ENCODE measurements at places on chromosomes 5 and 9. TPM values are rescaled to one million over a fixed set of nuclear protein-coding genes. Genes with fewer than 3 reads are reported as not detected.

Gene GAS1
- 81.6 TPM for total RNA-seq

DNA sequence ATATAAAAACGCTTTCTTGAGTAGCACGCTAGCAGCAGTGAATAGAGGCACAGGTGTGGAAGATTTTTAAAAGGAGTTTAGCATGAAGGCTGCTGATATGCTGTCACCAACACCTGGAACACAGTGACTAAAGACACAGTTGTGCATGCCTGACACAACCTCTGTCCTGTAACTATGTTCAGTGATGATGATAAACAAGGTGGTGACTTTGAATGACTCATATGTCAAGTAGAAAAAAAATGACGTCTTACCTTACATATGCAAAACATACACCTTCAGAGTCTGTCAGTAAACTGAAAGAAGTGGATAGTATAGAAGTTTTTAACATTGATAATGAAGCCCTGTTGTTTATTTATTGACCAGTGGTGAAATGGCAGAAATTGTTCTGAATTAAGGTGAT, 66.2 kb upstream of the ADCY2 start:
- no peak overlapping the region for H3K4me3 ChIP-seq
- H3K27ac ChIP-seq = no peak overlapping the region

DNA sequence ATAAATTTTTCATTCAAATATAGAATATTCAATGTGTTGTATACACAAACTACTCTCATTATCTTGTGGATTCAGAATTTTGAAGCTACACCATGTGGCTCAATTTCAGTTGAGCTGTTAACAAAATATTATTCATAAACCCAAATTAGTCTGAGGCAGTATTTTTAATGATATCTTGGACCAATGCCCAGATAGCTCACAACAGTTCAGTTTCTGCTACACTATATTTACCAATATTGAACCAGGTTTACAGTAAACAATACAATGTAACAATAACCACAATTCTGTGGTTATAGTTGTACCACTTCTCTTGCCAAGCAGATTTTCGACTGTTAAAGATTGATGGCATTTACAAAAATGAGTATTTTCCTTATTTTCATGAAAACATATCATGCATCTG, 99.9 kb downstream of the SSBP2 start:
- H3K27me3 ChIP-seq = no peaks in the 10 kb centered on the region
- H3K36me3 ChIP-seq = no peaks in the 10 kb centered on the region
- DNase-seq = no peak
- H3K4me3 ChIP-seq = no peak overlapping the region

DNA sequence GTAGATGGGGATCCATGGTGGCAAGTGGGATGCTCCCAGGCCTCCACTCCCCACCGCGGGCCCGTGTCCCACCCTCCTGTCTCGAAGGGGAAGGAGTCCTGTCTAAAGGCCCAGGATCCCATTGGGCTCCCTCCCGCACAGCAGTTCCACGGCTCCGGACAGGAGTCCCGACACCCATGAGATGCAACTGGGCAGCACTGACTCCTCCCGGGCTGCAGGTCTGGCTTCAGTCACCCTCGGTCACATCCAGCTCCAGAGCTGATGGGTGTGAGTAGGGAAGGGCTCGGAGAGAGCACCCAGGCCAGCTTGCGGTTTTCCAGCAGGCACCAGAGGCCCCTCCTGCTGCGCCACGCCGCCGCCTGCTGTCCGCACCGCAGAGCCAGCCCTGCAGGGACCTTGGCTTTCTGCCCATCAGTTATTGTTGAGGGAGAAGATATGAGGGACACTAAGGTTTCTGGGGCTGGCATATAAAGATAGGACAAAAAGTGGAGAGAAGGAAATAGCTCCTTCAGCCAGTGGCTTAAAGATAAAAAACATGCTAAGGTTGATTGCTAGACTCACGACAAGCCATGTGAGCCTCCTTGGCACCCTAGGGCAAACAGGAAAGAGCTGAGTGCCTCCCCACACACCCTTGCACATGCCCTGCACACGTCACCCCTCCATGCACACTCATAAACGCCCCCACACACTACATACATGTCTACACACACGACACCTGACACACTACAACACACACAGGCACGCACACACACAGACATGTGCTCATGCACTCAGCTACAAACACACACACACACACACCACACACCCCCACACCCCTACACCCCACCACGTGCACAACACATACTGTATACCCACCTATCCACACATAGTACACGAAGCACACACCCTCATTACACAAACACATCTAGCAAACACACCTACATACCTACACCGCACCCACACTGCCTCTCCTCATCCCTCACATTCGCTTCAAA, 79.0 kb downstream of the AK8 start:
- H3K4me3 ChIP-seq = no peak overlapping the region
- H3K27ac ChIP-seq = no peak overlapping the region
- H3K4me1 ChIP-seq = no peaks in the 10 kb centered on the region
- no peaks in the 10 kb centered on the region for H3K36me3 ChIP-seq

All from uterus (tissue), 4 donors.